ENCODE measurements at places on chromosomes 6 and 20. TPM values are rescaled to one million over a fixed set of nuclear protein-coding genes. Genes with fewer than 3 reads are reported as not detected.

The PRSS16 gene
- total RNA-seq = not detected

The PTK6 gene
- not detected for total RNA-seq

The GPLD1 gene
- 3.6 TPM for total RNA-seq

The RPN2 gene
- total RNA-seq = 104 TPM

The KHDRBS2 gene
- total RNA-seq = 0.22 TPM

The TPBG gene
- total RNA-seq = 12.0 TPM

The OLIG3 gene
- not detected for total RNA-seq

The LST1 gene
- total RNA-seq = 22.7 TPM

DNA sequence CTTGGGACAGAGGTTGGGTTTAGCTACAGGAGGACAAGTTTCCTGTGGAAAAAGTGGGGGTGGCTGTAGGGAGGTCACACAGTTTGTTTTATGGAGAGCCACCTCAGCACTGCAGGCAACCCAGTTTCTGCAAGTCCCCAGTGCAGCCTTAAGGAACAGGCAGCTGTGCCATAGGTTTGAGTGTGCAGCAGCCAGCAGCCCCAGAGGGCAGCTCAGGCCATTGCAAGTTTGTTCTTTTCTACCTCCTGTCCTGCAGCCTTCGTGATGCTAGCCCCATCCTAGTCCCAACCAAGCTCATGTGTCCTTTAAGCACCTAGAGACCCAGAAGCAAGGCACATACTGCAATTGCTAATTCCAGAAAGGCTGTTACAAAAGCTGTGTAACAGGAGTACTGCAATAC is 58.8 kb downstream of the ZBTB9 start:
- H3K36me3 ChIP-seq = no peaks in the 10 kb centered on the region
- H3K27me3 ChIP-seq = no peaks in the 10 kb centered on the region
- no peaks in the 10 kb centered on the region for H3K4me1 ChIP-seq
- H3K27ac ChIP-seq = no peak overlapping the region
- H3K4me3 ChIP-seq = no peak overlapping the region
- no peak for DNase-seq

- DNase-seq = no peak
- H3K27me3 ChIP-seq = no peaks in the 10 kb centered on the region
- H3K4me1 ChIP-seq = no peaks in the 10 kb centered on the region
- no peak overlapping the region for H3K27ac ChIP-seq
These were observed 178.4 kb downstream of the MRPL14 start for GRCh38 chr6:43948527-43949485.

DNA sequence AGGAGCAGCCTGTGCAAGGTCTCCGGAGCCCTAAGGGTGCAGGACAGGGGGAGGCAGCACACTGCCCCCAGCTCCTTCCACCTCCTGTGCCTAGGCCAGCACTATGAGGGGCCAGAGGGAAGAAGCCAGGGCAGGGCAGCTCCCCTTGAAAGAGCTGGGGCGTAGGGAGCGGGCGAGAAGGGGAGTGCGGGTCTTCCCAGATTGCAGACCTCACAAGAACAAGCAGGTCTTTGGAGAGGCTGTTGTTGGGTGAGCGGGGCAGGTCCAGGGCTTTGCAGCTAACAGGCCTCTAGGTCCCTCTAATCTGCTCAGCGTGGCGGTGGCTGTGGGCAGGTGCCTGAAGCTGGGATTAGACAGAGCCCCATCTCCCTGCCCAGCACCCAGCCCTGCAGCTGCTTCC is 22.4 kb upstream of the CST1 start:
- no peak overlapping the region for H3K4me3 ChIP-seq
- no peak overlapping the region for H3K27ac ChIP-seq
- no peak for DNase-seq
- H3K27me3 ChIP-seq = no peaks in the 10 kb centered on the region
- H3K36me3 ChIP-seq = no peaks in the 10 kb centered on the region

GRCh38 chr20:9600562-9600961 is 86.2 kb downstream of the LAMP5 start:
- no peak for DNase-seq
- no peaks in the 10 kb centered on the region for H3K27me3 ChIP-seq
- H3K4me3 ChIP-seq = no peak overlapping the region

DNA sequence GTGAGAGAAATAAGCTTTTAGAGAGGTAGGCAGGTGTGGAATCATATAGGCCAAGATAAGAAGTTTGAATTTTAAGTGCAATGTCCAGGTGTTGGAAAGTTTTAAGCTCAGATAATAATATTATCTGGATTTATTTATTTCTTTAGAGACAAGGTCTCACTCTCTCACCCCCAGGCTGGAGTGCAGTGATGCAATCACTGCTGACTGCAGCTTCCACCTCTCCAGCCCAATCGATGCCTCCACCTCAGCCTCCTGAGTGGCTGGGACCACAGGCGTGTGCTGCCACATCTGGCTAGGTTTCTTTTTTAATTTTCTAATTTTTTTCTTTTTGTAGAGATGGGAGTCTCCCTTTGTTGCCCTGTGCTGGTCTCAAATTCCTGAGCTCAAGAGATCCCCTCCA is 5.5 kb upstream of the MAS1L start:
- H3K27ac ChIP-seq = no peak overlapping the region
- H3K36me3 ChIP-seq = no peaks in the 10 kb centered on the region
- H3K27me3 ChIP-seq = no peaks in the 10 kb centered on the region

GRCh38 chr20:23419995-23420901 is 1.0 kb downstream of the NAPB start:
- peak overlapping the region; percentile 96 for H3K27ac ChIP-seq
- H3K27me3 ChIP-seq = no peaks in the 10 kb centered on the region
- no peaks in the 10 kb centered on the region for H3K36me3 ChIP-seq
- no peaks in the 10 kb centered on the region for H3K4me1 ChIP-seq
- no peak for DNase-seq

DNA sequence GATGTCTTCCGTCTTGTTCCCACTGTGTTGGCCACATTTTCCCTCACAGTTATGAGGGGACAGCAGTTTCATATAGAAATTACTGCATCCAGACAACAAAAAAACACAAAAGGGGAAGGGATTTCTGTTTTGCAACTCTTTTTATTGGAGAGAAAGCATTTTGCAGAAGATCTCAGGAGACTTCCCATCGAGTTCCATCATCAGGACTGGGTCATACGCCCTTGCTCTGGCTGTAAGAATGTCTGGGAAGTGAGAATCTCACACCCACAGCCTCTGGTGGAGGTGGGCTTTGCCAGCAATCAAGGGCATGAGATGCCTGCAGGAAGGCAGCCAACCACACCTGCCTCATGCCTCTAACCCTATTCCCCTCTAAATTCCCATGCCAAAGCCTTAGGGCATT is 5.8 kb upstream of the IGF2R start:
- no peak overlapping the region for H3K4me3 ChIP-seq
- no peaks in the 10 kb centered on the region for H3K27me3 ChIP-seq
- H3K4me1 ChIP-seq = peaks cover under 1% of the 10 kb centered on the region

DNA sequence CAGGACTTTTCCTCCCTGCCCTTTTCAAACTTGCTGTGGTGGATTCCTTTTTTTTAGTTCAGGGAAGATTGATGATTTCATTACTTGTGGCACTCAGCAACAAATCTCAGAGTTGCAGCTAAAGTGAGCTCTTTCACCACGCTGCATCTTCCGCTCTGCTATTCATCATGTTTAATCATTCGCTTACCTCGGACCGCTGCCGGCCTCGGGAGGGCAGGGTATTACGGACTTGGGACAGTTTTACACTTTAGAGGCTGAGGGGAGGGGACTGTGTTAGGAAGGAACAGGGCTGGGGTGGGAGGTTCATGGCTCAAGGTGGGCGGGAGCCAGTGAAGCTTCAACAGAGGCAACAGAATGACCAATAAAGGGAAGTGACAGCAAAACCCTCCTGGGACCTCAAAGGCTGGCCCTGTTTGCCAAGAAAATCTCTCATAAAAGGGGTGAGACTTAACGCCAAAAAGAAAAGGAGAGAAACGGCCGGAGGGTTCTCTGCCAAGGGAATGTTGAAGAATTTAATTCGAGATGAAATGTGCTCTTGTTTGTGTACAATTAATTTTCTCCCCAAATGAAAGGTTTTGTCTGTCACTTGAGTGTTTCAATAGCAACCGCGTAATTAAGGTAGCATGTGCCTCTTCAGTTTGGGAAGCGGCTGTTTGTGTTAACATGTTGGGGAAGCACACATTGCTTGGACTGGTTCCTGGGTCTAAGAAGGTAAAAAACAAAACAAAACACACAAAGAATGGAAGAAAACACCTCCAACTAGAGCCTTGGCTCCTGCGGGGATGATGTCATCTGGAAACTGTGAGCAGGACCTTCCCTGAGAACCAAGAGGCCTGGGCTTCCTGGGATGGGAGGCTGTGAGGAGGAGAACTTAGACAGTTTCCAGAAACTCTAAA is 72.5 kb upstream of the SULF2 start:
- no peak overlapping the region for H3K4me3 ChIP-seq
- no peaks in the 10 kb centered on the region for H3K27me3 ChIP-seq
- no peaks in the 10 kb centered on the region for H3K4me1 ChIP-seq
- no peaks in the 10 kb centered on the region for H3K36me3 ChIP-seq
- H3K27ac ChIP-seq = no peak overlapping the region
- DNase-seq = peak; percentile 16

- no peaks in the 10 kb centered on the region for H3K27me3 ChIP-seq
- H3K27ac ChIP-seq = no peak overlapping the region
These were observed 66.2 kb downstream of the MYH7B start for GRCh38 chr20:35021831-35022230.

DNA sequence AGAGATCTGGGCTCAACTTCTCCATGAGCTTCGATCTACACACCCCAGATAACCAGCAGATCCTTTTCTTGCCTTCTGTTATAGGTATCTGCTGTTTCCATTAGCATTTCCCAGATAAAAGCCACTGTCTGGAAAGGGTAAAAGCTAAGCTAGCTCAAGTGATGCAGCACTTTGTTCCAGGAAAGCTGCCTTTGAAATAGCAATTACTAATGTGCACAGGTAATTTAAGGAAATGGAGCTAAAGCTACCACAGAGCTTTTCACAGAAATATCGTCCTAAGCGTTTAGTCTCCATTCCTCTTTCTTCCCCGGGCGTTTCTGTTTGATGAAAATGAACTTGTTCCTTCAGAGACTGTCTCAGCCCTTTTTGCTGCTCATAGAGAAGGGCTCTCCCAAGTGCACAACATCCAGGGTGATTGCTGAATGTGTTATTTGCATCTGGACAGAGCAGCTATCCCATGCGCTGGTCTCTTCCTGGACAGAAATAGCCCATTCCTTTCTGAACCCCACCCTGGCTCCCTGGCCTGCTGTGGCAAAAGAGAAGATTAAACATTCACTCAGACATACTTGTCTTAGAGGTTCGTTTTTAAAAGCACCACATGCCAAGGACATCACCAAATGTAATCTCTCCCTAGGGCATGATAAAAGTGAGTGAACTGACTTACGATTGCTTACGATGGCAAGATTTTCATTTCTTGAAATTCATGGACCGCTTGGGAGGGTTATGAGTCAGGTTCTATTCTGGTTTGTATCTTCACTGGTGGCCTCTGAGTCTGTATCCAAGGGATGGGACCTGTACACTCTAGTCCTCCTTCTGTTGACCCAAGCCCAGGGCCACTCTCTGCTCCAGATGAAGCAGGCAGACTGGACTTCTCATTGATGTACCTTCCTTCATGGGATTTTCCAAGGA is 429.1 kb upstream of the CDH4 start:
- H3K4me3 ChIP-seq = no peak overlapping the region
- peak; percentile 28 for DNase-seq

DNA sequence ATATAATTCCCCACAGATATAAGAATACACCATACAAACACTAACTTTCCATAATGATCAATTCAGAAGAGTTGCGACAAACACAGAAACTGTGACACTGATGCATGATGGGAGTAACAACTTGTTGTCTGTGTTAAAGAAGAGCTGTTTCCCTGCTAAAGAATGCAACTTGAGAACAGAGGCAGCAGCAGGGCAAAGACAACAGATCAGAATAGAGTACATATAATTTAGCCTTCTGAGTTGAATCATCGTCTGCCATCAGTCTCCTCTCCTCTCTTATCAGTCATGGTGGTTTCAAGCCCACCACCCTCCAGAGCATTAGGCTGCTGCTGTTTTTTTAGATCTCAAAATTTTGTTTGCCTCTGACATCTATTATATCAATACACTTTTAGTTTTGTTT is 280.4 kb downstream of the UBE3D start:
- H3K36me3 ChIP-seq = no peaks in the 10 kb centered on the region
- no peaks in the 10 kb centered on the region for H3K27me3 ChIP-seq
- no peaks in the 10 kb centered on the region for H3K4me1 ChIP-seq
- no peak for DNase-seq

DNA sequence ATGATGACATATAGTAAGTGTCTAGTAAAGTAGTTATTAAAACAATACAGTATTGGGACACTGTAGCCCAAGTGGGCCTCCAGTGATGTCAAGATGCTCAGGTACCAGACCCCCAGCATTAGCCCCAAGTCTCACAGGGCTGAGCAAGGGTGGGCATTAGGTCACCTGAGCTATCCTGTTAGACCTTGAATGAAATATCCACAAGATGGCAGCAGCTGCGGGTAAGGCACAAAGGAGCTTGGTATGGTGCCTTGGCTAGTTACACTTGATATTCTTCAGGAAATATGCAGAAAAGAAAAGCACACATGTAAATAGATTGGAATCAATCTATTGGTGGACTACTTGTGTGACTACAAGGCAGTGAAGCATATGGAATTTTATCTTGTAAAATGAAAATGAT is 701.8 kb upstream of the ADGRB3 start:
- H3K36me3 ChIP-seq = no peaks in the 10 kb centered on the region
- H3K4me3 ChIP-seq = no peak overlapping the region
- no peaks in the 10 kb centered on the region for H3K4me1 ChIP-seq
- DNase-seq = no peak
- no peak overlapping the region for H3K27ac ChIP-seq
- H3K27me3 ChIP-seq = no peaks in the 10 kb centered on the region

DNA sequence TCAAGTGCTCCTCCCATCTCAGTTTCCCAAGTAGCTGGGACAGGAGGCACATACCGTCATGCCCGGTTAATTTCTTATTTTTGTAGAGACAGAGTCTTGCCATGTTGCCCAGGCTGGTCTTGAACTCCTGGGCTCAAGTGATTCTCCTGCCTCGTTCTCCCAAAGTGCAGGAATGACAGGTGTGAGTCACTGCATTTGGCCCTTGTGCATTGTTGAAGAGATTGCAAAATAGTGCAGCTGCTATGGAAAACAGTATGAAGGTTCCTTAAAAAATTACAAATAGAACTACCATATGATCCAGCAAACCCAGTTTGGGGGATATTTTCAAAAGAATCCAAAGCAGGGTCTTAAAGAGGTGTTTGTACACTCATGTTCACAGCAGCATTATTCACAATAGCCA is 69.1 kb downstream of the GJA10 start:
- H3K27me3 ChIP-seq = no peaks in the 10 kb centered on the region
- no peak overlapping the region for H3K4me3 ChIP-seq
- no peaks in the 10 kb centered on the region for H3K4me1 ChIP-seq
- no peak for DNase-seq
- H3K27ac ChIP-seq = no peak overlapping the region

- no peaks in the 10 kb centered on the region for H3K36me3 ChIP-seq
- no peak for DNase-seq
- no peak overlapping the region for H3K4me3 ChIP-seq
- H3K27me3 ChIP-seq = no peaks in the 10 kb centered on the region
These were observed 22.9 kb upstream of the PAX1 start for GRCh38 chr20:21682521-21682954.

DNA sequence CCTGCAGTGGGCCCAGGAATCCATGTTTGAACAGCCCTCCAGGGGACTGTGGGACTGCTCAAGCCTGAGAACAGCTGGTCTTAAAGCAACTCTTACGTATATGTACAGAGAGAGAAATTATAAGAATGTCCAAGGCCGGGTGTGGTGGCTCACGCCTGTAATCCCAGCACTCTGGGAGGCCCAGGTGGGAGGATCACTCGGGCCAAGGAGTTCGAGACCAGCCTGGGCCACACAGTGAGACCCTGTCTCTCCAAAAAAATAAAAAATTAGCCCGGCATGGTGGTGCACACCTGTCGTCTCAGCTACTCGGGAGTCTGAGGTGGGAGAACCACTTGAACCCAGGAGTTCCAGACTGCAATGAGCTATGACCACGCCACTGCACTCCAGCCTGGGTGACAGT is 134.0 kb downstream of the DTNBP1 start:
- H3K27me3 ChIP-seq = no peaks in the 10 kb centered on the region
- no peak for DNase-seq
- no peak overlapping the region for H3K27ac ChIP-seq
- H3K4me1 ChIP-seq = no peaks in the 10 kb centered on the region
- H3K36me3 ChIP-seq = no peaks in the 10 kb centered on the region

Data from tibial nerve (tissue), 4 donors.